ENCODE measurements at places on chromosomes 4 and X.

GRCh38 chr4:82666970-82667665 is 105.3 kb upstream of the TMEM150C start:
- DNase-seq = no peak

- DNase-seq = peak; percentile 8
Measured at GRCh38 chr4:103091601-103092223, 7.9 kb downstream of the BDH2 start.

DNA sequence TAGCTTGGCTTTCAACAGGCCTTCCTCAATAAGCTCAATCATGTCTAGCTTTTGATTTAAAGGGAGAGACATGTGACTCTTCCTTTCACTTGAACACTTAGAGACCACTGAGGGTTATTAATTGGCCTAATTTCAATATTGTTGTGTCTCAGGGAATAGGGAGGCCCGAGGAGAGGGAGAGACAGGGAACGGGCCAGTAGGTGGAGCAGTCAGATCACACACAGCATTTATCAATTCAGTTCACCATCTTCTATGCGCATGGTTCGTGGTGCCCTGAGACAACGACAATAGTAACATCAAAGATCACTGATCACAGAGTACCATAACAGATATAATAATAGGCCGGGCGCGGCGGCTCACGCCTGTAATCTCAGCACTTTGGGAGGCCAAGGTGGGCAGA is 17.8 kb downstream of the ZNF81 start:
- peak; percentile 30 for DNase-seq

- no peak for DNase-seq
Measured at GRCh38 chr4:53122280-53123116, 243.4 kb downstream of the SCFD2 start.
